ENCODE measurements at places on chromosomes 2 and 18.
A peak's percentile ranks its signal among the peaks of the same experiment; 100 is the strongest.

DNA sequence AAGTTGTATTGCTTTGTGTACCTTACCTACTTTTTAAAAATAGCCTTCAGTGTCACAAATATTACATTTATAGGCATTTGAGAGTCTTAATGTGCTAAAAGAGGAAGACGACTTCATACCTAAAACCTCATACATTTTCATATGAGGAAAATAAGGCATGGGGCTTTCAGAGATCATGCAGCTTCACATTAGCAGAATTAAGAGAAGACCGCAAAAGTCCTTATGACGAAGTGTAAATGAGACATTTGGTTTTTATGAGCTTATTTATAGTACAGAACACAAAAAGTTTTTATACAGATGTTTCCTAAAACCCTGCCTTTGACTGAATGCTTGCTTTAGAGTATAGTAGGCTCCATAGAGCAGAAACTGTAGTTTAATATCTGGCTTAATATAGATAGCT lies 10.1 kb upstream of the CCDC138 start:
- no peak overlapping the region for H3K4me3 ChIP-seq
- H3K27me3 ChIP-seq = no peaks in the 10 kb centered on the region
- peaks cover 67% of the 10 kb centered on the region for H3K36me3 ChIP-seq
- no peak for DNase-seq
- no peaks in the 10 kb centered on the region for H3K4me1 ChIP-seq
- no peak overlapping the region for H3K27ac ChIP-seq

DNA sequence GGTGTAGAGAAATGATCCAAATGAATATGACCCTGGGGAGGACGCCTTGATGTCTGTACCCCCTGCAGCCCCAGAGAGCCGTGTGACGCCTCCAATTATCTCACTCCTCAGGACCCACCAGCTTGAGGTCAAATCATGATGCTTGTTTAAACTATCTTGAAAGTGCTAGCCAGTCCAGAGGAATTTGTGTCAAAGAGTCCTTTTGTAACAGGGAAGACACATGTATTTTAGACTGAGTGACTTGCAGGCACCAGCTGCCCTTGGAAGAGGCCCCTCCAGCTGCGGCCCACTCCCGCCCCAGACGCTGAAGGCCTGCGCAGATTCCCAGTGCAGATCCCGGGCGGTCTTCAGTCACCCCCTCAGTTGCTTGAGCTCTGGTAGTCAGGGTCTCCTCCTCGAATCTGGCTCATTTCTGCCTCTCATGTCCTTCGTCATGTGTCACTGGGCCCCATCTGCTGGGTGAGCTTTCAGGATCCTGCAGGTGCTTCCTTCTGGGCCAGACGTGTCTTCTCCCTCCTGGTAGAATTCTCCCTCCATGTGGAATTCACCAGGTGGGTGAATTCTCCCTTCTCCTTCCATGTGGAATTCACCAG lies 77.4 kb downstream of the RNF144A start:
- H3K27ac ChIP-seq = no peak overlapping the region
- H3K4me1 ChIP-seq = no peaks in the 10 kb centered on the region
- H3K36me3 ChIP-seq = no peaks in the 10 kb centered on the region
- no peak overlapping the region for H3K4me3 ChIP-seq

- peaks cover 17% of the 10 kb centered on the region for H3K36me3 ChIP-seq
- H3K27me3 ChIP-seq = no peaks in the 10 kb centered on the region
- H3K4me1 ChIP-seq = peaks cover 9% of the 10 kb centered on the region
Observed at GRCh38 chr2:95208106-95208505, 785 bp downstream of the ZNF892 start.

DNA sequence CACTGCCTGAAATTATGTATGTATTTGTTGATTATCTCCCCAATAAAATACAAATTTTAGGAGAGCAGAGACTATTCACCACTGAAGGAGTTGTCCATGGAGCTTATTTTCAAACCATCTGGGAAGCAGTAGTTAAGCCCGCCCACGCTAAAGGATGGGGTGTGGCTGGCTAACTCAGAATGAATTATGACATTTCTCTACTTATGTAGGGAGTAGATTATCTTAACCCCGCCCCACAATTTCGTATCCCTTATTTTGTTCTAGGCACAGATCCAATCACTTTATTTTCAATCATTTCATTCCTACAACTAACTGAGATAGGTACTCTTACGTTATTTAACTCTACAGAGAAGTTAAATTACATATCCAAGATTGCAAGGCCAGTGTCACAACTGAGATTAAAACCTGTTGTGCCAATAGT lies 1.4 kb upstream of the LAPTM4A start:
- no peaks in the 10 kb centered on the region for H3K36me3 ChIP-seq
- peak overlapping the region; percentile 97 for H3K27ac ChIP-seq
- peak overlapping the region; percentile 73 for H3K4me3 ChIP-seq
- H3K27me3 ChIP-seq = no peaks in the 10 kb centered on the region
- peaks cover 15% of the 10 kb centered on the region for H3K4me1 ChIP-seq
- no peak for DNase-seq

GRCh38 chr2:188414411-188414810 lies 122.7 kb downstream of the GULP1 start:
- H3K4me1 ChIP-seq = no peaks in the 10 kb centered on the region
- no peaks in the 10 kb centered on the region for H3K36me3 ChIP-seq
- H3K27me3 ChIP-seq = no peaks in the 10 kb centered on the region
- H3K27ac ChIP-seq = no peak overlapping the region
- H3K4me3 ChIP-seq = no peak overlapping the region
- peak; percentile 62 for DNase-seq

DNA sequence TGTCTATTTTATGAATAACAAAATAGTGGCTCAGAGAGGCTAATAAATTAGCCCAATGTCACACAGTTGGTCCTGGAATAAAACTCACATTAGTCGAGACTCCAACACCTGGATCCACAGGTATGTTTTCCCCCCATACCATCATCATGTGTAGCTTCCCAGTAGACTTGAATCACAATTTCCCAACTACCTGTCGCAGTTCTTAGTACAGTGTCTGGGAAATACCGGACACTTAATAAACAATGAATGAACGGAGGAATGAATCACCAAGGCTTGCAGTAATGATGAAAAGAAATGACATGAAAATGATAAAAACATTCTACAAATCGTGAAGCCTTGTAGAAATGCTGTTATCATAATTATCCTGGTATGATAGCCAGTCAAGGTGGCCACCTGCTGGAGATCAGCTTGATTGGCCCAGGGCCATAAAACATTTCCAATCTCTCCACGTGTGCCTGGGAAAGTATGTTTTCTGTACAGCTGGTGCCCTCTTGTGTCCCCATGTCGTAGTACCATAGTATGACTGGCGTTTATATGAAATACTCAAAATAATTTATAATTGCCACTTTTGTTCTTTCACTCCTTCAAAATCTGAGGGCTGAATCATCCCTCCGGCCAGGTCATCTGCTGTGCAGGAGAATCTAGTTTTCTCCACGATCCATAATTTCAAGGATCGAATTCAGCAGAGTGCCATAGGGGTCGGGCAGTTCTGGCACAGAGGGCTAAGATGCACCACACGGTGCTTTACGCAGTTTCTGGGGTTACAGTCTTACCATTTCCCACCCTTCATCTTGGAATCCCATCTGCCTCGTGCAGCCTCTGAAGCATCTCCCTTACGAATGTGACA lies 95.4 kb downstream of the LAMA1 start:
- no peaks in the 10 kb centered on the region for H3K36me3 ChIP-seq
- H3K27ac ChIP-seq = no peak overlapping the region
- no peaks in the 10 kb centered on the region for H3K27me3 ChIP-seq
- H3K4me1 ChIP-seq = no peaks in the 10 kb centered on the region
- no peak overlapping the region for H3K4me3 ChIP-seq

DNA sequence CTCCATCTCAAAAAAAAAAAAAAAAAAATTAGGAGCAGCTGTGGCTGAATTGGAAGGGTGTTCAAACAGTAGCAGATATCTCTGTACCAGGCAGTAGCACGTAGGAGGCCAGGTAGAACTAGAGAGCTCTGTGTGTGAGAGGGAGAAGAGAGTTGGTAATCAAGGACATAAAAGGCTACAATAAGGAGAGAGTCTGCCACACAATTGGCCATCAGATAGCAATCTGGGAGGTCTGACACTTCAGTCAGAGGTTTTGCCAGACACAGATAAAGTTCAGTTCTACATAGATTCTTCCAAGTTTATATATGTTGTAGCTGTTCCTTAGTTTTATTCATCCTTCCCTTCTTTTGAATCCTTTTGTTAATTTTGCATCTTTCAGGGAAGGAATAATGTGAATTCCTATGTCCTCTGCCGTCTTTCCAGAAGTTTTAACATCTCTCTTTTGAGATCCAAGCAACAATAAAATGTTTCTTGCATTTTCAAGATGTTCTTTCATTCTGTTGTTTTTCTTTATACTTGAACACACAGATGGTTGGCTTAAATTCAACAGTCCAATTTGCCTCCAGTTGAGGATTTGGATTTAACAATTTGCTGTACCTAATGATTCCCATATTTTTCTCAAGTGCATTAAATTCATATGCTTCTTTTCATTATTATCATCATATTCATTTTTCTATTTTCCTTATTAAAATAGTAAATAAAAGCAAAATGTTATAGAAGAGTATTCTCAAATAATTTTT lies 600.3 kb upstream of the GCFC2 start:
- no peaks in the 10 kb centered on the region for H3K27me3 ChIP-seq
- no peak overlapping the region for H3K4me3 ChIP-seq
- DNase-seq = no peak
- H3K27ac ChIP-seq = no peak overlapping the region

DNA sequence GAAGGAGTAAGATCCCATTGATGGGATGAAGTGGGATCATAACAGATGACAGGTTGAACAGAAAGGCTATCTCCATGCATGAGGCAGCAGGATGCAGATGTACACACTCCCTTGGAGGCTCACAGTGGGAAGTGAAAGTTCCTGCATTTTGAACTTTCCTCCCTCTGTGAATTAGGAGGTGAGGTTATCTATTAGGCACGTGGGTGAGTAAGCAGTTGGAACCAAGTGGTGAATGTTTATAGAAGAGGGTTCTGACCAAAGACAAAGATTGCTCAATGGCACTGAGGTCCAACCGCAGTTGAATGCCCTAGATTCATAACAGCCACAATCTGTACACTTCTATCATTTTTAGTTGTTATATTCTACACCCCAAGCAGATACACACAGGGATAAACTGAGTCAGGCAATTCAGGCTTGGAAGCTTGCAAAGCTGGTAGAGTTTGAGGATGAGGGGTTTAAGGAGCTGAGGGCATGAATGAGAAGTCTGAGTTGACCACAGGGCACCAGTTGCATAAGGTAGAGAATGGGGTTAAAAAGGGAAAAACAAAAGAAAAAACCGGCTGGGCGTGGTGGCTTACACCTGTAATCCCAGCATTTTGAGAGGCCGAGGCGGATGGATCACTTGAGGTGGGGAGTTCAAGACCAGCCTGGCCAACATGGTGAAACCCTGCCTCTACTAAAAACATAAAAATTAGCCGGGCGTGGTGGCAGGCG lies 7.1 kb upstream of the KCMF1 start:
- H3K27me3 ChIP-seq = no peaks in the 10 kb centered on the region
- H3K36me3 ChIP-seq = peaks cover 3% of the 10 kb centered on the region
- no peak overlapping the region for H3K4me3 ChIP-seq

DNA sequence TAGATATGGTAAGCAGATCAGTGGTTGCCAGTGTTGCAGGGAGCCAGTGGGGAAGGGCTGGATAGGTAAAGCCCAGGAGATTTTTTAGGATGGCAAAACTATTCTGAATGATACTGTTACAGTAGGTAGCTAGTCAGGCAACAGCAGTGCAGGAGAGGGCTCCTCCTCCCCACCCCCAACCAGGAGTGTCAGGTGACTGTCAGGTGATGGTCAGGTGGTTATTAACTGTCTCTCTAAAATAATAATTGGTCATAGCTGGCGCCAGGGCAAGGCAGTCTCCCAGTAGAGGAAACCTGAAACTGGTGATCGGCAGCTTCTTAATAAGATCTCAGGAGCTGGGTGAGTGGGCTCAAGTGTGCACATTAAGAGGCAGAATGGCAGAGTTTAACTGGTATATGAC lies 201.6 kb upstream of the PARD3B start:
- H3K36me3 ChIP-seq = no peaks in the 10 kb centered on the region
- no peak overlapping the region for H3K27ac ChIP-seq
- no peaks in the 10 kb centered on the region for H3K27me3 ChIP-seq
- no peaks in the 10 kb centered on the region for H3K4me1 ChIP-seq
- no peak for DNase-seq

- no peak overlapping the region for H3K4me3 ChIP-seq
- H3K4me1 ChIP-seq = peaks cover 10% of the 10 kb centered on the region
- no peak for DNase-seq
- H3K36me3 ChIP-seq = no peaks in the 10 kb centered on the region
Observed at GRCh38 chr18:21313576-21313975, 71.5 kb downstream of the GREB1L start.

- no peaks in the 10 kb centered on the region for H3K27me3 ChIP-seq
- H3K4me3 ChIP-seq = no peak overlapping the region
- no peak overlapping the region for H3K27ac ChIP-seq
- H3K36me3 ChIP-seq = no peaks in the 10 kb centered on the region
- H3K4me1 ChIP-seq = no peaks in the 10 kb centered on the region
- DNase-seq = peak; percentile 54
Observed at GRCh38 chr2:233928594-233929351, 11.6 kb downstream of the TRPM8 start.

- no peaks in the 10 kb centered on the region for H3K36me3 ChIP-seq
- H3K27ac ChIP-seq = no peak overlapping the region
- H3K4me1 ChIP-seq = no peaks in the 10 kb centered on the region
- no peaks in the 10 kb centered on the region for H3K27me3 ChIP-seq
Observed at GRCh38 chr18:44713435-44713834, 32.7 kb downstream of the SETBP1 start.

DNA sequence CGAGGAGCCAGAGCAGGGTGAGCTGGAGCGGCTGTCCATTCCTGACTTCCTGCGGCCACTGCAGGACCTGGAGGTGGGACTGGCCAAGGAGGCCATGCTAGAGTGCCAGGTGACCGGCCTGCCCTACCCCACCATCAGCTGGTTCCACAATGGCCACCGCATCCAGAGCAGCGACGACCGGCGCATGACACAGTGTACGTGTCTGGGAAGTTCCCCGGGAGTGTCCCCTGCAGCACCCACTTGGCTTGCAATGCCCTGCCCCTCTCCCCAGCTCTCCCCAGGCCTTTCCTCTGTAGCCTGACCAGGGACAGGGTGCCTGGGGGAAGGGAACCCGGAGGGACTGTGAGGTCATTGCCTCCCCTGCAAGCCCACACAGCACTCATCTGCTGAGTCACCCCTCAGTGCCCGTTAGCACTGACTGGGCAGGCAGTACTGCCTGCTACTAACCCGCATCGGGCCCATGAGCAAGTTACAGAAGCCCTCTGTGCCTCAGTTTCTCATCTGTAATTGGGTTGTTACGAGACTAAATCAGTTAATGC lies 29.4 kb upstream of the GMPPA start:
- no peak overlapping the region for H3K4me3 ChIP-seq
- peak overlapping the region; percentile 55 for H3K27ac ChIP-seq
- peaks cover 16% of the 10 kb centered on the region for H3K4me1 ChIP-seq
- no peaks in the 10 kb centered on the region for H3K27me3 ChIP-seq

DNA sequence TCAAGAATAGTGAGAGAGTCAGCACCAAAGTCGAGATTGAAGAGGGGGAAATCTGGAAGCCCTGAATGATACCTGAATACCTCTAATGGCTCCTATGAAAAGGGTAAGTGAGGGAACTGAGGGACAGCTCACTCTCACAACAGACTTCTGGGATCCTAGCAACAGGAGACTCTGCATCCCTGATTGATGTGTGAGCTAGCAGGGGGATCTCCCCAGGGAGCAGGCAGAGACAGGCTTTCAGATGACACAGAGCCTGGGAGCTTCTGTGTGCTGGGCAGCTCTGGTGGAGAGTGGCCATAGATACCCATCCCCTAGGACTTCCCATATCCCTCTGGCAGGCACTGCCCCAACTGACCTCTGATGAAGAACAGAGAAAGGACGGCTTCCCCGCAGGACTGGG lies 206.2 kb downstream of the EXOC6B start:
- H3K36me3 ChIP-seq = no peaks in the 10 kb centered on the region
- no peaks in the 10 kb centered on the region for H3K27me3 ChIP-seq
- no peak overlapping the region for H3K4me3 ChIP-seq
- no peak overlapping the region for H3K27ac ChIP-seq
- H3K4me1 ChIP-seq = no peaks in the 10 kb centered on the region
- no peak for DNase-seq

Measured in cardiac muscle cell (in vitro differentiated cells and primary cell).